ENCODE measurements at places on chromosomes 1 and 21.

DNA sequence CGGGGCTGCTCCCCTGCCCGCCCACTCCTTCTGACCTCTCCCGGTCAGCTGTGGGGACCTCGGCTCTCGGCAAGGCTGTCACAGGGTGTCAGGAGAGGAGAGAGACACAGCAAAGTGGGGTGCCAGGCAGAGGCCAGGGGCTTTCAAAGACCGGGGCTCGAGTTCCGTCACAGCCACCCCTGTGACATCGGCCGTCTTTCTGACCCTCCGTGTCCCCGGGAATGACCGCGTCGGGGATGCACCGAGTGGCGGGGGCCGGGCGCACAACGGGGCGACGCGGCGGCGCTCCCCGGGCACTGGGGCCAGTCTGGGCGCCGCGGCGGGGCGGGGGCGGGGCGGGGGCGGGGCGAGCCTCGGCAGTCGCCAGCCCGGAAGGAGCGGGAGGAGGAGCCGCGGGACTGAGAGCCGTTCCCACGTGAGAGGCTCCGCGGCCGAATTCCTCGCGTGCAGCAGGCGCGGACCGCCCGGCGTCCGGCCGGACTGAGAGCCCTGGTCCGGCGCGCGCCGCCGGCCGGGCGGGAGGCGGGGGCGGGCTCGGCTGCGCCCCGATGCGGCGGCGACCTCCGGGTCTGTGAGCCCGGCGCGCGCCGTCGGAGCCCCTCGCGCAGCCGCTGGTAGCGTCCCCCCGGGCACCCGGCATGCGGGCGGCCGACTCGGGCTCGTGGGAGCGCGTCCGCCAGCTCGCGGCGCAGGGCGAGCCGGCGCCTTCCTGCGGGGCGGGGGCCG, 229.7 kb upstream of the TMEM51 start:
- DNase-seq, result no peak

GRCh38 chr1:32239790-32240139, 7.3 kb upstream of the FAM167B start:
- no peak for DNase-seq

DNA sequence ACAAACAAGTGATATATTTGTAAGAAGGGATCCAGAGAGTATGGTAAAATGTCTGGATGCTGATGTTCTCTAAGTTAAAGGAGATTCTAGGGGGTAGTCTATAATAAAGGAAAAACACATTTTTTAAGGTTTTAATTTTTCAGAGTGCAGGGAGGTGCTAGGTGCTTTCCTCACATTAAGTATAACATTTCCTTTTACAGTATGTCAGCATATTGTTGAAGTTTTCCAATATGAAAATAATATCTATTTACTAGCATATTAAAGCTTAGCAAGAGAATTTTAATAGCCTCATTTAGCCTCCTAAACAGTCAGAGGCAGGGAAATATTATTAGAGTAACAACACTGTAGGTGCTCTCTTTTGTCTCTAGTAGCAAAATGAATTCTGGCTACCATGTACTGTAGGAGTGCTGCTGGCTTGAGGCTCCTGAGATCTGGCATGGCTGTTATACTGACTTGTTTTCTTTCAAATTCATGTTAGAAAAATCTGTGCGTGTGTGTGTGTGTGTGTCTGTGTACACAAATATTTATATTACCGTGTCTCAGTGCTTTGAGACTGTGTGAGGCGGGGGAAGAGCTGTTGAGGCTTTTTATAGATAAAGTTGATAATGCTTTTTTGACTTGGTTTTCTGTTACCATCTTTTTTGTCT, 71.0 kb downstream of the POU2F1 start:
- DNase-seq, result no peak

GRCh38 chr1:225329041-225329440, 98.8 kb downstream of the LBR start:
- DNase-seq, result no peak

DNA sequence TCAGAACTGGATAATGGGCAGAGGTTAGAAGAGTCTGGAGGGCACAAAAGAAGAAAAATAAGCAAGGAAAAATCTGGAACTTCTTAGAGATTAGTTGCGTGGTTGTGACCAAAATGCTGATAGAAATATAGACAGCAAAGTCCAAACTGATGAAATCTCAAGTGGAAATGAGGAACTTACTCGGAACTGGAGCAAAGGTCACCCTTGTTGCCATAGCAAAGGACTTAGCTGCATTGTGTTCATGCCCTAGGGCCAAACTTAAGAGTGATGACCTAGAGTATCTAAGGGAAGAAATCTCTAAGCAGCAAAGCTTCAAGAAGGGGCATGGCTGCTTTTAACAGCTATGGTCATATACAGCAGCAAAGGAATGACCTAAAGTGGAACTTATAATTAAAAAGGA, 180.0 kb downstream of the TTLL7 start:
- no peak for DNase-seq

DNA sequence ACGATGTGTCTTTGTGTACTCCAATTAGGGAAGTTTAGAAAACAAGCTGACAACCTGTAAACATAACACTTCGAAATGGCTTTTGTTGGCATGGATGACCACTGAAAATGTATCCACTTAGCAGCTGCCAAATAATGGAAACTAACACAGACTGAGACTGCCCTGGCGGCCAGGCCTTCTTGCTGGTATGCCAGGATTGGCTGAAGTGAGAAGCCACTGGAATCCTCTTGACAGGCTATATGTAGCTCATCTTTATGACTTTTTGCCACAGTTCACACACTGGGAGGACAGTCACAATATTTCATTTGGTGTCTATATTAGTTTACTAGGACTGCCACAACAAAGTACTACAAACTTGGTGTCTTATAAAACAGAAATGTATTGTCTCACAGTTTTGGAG, 12.9 kb upstream of the CTBS start:
- no peak for DNase-seq

DNA sequence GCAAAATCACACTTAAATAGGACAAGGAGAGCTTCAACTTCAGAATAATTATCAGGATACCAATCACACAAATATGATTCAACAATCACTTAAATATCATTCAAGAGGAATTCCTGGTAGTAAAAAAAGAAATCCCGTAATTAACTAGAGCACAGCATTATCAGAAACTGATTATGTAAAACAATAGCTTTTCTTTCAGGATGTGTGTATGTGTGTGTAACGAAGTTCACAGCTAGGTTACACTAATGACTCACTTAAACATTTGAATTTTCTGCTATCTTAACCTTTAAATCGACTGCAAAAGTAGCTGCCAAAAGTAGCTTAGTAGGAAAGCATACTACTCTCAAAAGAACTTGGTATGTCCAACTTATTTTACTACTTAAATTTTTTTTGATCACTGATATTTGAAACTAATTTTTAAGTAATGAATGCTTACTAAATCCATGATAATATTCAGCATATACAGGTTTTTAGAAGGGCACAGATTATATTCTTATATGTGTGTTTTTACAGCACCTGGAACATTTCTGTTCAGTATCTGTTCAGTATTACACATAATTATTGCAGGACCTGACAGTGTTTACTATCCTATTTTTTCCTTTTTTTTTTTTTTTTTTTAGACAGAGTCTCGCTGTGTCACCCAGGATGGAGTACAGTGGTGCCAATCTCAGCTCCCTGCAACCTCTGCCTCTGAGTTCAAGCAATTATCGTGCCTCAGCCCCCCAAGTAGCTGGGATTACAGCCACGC, 4.2 kb downstream of the RERE start:
- DNase-seq, result no peak

DNA sequence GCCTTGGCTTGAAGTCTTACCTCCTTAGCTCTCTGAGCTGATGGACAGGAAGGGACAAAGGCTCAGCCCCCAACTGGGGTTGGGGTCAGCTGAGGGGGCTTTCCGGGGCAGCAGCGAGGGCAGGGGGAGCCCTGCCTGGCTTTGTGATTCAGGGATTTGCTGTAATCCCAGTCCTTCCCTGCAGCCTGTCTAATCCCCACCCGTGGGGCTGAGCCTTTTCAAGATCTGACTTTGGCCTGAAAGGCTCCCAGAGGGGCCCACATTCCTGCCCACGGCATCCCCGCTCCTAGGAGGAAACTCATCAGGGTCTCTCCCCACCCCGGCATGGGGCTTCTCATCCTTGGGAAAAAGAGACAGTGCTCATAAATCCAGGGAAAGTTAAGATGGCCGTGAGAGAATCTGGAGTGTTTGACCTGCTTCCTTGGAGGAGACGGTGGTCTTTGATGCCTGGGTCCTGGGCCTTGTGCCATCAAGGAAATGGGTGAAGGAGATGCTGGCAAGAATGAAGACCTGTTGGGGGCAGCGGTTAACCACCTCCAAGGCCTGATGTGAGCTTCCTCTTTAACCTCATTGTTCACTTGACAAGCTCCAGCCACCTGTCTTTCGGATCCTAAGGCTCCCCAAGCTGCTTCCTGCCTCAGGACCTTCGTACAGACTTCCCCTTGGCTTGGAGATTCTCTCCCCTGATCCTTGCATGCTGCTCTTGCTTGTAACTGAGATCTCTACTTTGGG, 83.1 kb upstream of the WNT4 start:
- no peak for DNase-seq

DNA sequence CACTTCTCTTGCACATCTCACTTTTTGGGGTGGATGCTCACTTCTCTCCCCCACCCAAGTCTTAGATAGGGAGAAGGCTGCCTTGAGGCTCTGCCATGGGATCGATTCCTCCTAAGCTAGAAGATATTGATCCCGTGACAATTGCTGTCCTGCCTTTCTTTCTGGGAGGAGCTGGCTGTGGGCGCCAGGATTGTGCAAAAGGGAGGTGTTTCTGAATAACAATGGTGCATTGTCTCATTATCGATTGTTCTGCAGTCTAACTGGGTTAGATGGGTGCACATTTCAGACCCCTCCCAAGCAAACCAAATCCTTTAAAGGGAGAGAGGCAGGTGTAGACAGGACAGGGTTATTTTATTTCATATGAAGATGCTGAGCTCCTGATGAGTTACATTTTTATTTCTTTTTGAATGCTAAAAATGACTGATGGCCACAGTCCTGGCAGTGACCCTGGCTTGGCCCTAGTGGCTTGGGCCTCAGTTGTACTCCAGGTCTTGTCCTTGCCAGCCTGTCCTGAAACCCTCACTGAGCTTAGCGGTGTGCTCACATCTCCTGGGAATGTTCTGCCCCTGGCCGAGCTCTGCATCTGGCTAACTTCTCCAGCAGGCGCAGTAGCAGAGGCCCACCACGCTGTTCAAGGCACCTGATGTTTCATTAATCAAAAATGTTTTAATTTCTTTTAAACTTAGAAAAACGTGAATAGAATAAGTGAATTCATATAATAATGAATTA, 99.0 kb upstream of the KAZN start:
- no peak for DNase-seq

- DNase-seq, result no peak
These were observed 119.7 kb downstream of the TGFB2 start for GRCh38 chr1:218464871-218465270.

GRCh38 chr1:151834239-151834638, 2.6 kb upstream of the RORC start:
- DNase-seq, result no peak

- no peak for DNase-seq
These were observed 81.9 kb upstream of the C1orf174 start for GRCh38 chr1:3981746-3982505.

GRCh38 chr1:185991266-185991665, 257.1 kb downstream of the HMCN1 start:
- no peak for DNase-seq

DNA sequence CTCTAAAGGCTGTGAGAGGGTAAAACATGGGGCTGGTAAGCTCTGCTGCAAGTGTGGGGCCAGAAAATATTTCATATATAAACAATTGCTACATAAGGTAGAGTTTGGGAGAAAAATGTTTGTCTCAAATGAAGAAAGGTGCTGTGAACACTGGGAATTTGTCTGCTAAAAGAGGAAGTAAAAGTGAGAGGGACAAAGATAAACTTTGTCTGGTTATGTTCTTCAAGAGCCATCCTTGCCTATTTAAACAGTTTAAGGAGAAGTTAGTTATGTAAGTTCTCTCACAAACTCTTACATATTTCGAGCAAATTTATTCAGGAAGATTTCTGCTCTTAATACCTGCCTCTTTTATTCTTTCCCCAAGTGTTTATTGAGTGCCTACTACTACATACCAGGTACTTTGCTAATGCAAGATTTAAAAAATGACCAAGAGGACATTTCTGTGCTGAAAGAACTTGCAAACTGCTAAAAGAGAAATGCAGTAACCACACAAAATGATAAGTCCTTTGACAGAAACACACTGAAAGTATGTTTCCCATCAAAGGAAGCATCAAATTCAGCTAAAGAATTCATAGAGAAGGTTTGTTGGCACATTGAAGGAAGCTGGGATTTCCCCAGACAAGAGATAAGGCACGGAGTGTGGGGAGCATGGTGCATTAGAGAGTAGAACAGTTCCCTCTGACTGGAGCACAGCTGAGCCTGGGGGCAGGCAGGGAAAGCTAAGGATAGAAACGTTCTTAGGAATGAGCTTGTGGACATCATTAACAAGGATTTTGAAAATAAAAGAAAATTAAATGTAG, 549.1 kb downstream of the PTBP2 start:
- no peak for DNase-seq
